ENCODE measurements at places on chromosomes 11 and 22. TPM values are rescaled to one million over a fixed set of nuclear protein-coding genes. Genes with fewer than 3 reads are reported as not detected.

The SHISA8 gene
- not detected for total RNA-seq

DNA sequence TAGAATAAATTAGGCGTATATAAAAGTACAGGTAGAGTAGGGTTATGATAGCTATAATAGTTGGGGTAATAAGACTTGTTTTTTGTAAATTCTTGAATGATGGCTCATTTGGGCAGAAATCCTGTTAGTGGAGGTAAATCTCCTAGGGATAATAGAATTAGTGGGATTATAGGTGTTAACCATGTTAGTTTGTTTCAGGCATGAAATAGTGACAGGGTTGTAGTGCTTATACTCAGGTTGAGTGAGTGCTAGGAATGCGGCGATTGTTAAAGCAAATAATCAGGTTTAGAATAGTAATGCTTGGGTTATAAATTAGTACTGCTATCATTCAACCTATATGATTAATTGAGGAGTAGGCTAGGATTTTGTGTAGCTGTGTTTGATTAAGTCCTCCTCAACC, 297.1 kb downstream of the DYNC2H1 start:
- H3K4me1 ChIP-seq = no peaks in the 10 kb centered on the region
- no peak overlapping the region for H3K27ac ChIP-seq
- H3K36me3 ChIP-seq = no peaks in the 10 kb centered on the region
- no peaks in the 10 kb centered on the region for H3K27me3 ChIP-seq

- no peak overlapping the region for H3K4me3 ChIP-seq
- H3K4me1 ChIP-seq = peaks cover 9% of the 10 kb centered on the region
- H3K27me3 ChIP-seq = no peaks in the 10 kb centered on the region
- no peak for DNase-seq
- no peaks in the 10 kb centered on the region for H3K36me3 ChIP-seq
These were observed 12.1 kb upstream of the CELSR1 start for GRCh38 chr22:46549563-46549840.

DNA sequence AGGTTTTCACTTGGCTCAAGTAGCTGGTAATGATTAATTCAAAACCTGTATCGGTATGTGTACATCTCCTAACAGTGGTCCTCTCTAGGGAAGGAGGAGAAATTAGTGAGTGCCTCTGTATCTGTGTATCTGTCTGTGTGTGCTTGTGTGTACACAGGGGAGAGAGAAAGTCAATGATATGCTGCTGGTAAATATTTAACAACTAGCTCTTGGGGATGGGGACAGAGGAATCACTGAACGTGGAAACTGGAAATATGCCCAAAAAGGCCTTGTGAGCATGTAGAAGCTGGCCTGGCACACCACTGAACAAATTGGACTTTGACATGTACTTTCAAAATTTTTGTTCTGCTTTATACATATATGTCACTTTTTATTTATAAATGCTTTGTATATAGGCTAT, 214.0 kb upstream of the SYN3 start:
- no peak overlapping the region for H3K4me3 ChIP-seq
- H3K27me3 ChIP-seq = no peaks in the 10 kb centered on the region
- no peak overlapping the region for H3K27ac ChIP-seq
- no peak for DNase-seq
- peaks cover 1% of the 10 kb centered on the region for H3K36me3 ChIP-seq
- H3K4me1 ChIP-seq = no peaks in the 10 kb centered on the region

GRCh38 chr22:24486501-24486921, 8.6 kb upstream of the UPB1 start:
- no peaks in the 10 kb centered on the region for H3K36me3 ChIP-seq
- no peaks in the 10 kb centered on the region for H3K4me1 ChIP-seq
- DNase-seq = no peak

GRCh38 chr11:2737226-2737590, 37.4 kb upstream of the KCNQ1OT1 start:
- H3K27me3 ChIP-seq = no peaks in the 10 kb centered on the region
- no peaks in the 10 kb centered on the region for H3K36me3 ChIP-seq
- no peaks in the 10 kb centered on the region for H3K4me1 ChIP-seq
- no peak overlapping the region for H3K4me3 ChIP-seq
- DNase-seq = no peak

DNA sequence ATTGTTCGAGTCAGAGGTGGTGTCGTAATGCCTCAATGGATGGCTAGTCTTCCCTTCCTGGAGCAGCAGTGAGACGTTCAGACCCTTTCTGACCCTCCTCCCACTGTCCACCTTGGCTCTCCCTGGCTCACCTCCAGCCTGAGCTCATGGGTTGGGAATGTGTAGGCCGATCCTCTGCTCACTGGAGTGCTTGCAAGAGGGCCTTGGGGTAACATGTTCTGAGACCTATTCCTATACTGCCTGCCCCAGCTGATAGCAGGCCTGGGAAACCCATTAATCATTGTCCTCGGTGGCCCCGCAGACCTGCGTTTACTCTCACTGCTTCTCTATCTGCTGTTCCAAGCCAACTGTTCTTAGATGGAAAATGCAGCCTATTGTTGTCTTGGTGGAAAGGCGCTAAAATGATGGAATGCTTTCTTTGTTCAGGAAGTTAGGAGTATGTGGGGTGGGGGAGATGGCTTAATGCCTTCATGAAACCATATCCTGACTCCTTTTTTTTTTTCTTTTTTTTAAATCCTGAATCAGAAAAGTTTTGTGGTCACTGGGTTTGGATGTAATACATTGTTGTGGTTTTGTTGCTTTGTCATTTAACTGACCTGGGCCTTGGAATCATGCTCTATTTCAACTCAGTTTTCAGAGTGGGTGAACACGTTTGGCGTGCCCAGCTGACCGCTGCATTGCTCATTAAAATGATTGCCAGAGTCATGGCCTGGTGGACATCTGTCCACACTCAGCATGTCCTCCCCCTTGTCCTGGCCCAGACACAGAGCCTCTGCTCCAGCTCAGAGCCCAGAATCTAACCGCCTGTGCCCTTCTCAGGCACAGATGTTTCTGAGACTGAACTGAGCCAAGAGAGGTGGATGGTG, 72.5 kb downstream of the MICAL2 start:
- H3K36me3 ChIP-seq = no peaks in the 10 kb centered on the region
- H3K4me3 ChIP-seq = no peak overlapping the region
- H3K4me1 ChIP-seq = peaks cover 27% of the 10 kb centered on the region
- DNase-seq = peak; percentile 46

- no peaks in the 10 kb centered on the region for H3K4me1 ChIP-seq
- no peak for DNase-seq
- H3K36me3 ChIP-seq = peaks cover 9% of the 10 kb centered on the region
- H3K27me3 ChIP-seq = peaks cover 22% of the 10 kb centered on the region
- H3K27ac ChIP-seq = no peak overlapping the region
These were observed 8.7 kb upstream of the GLB1L3 start for GRCh38 chr11:134267461-134267860.

Data from lung (tissue), 17 donors.